RPMI7951 (cell line): ENCODE measurements at places on chromosomes 2 and 18. TPM values are rescaled to one million over a fixed set of nuclear protein-coding genes. Genes with fewer than 3 reads are reported as not detected.
A peak's percentile ranks its signal among the peaks of the same experiment; 100 is the strongest.

- no peak for DNase-seq
These were observed 52.1 kb upstream of the FOSL2 start for GRCh38 chr2:28340312-28341202.

DNA sequence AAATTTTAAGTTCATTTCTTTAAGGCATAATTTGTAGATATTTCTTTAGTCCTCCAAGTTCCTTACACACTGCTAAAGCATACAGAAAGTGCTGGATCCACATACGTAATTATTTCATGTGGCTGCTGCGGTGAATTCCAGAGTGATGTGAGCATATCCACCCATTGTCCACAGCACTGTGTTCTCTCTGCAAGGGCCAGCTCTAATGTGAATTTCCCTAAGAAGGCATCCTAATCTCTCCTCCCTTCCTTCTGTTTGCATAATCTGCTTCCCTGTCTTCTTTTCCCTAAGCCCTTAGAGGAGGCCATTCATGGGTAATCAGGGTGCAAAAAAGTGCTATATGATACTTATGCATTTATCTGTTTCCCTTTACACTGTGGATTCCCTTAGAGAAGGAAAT lies 57.2 kb downstream of the COBLL1 start:
- no peak for DNase-seq

- DNase-seq = no peak
These were observed 244.2 kb upstream of the ACVR2A start for GRCh38 chr2:147600646-147601045.

- peak; percentile 18 for DNase-seq
These were observed 222.9 kb downstream of the ZBTB7C start for GRCh38 chr18:48186131-48186766.

GRCh38 chr2:103167599-103167998 lies 405.8 kb downstream of the TMEM182 start:
- no peak for DNase-seq

- no peak for DNase-seq
These were observed 46.8 kb downstream of the CDH19 start for GRCh38 chr18:66557091-66557490.

DNA sequence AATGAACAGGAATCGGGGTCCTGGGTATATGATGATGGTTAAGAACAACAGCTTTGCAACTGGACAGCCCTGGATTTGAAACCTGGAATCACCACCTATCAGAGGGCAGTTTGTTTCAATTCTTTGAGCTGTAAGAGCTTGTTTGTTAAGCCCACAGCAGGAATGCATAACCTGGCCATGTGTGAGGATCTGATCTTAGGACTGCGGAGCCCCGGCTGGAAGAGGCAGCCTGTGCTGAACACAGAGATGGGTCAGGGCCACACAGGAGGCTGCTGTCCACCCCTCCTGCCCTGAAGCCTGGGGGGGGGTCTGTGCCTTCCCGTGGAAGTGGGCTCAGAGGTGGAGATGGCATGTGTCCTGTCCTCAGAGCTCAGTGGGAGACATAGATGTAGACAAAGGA lies 24.3 kb downstream of the TPO start:
- no peak for DNase-seq

The IL36B gene
- total RNA-seq = not detected in 2 replicates

The NPPC gene
- total RNA-seq = 0.59 TPM in 1 of 2 replicates, not detected in the other

The SP140 gene
- total RNA-seq = 0.12 and 0.59 TPM in 2 replicates

The ZCCHC2 gene
- 2.1 and 3.8 TPM in 2 replicates for total RNA-seq

The LIPG gene
- total RNA-seq = 0.60 and 2.2 TPM in 2 replicates
